ENCODE measurements at places on chromosomes 16 and 17.

DNA sequence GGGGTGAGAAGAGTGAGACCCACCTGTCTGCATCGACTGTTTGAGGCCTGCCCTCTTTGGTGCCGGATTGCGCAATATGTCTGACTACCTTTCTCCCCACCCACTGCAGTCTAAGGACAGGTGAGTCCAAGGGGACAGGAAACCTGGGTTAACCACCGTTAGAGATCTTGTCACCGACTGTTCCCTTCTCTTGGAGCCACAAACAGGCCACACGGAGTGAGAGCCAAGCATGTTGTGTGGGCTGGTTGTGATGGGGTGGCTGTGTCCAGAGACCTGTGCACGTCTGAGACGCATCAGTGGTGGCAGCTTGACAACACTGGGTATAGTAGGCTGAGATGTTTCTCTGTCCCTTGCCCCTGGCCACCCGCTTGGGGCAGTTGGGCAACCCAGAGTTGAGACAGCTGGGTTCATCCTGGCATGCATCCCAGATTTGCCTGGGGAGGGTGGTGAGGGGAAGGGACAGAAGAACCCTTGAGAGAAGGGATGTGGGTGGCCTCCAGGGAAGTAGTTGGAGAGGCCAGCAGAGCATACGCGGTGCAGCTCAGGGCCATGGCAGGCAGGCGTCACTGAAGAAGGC is 21.4 kb downstream of the MPRIP start:
- peak; percentile 14 for DNase-seq

DNA sequence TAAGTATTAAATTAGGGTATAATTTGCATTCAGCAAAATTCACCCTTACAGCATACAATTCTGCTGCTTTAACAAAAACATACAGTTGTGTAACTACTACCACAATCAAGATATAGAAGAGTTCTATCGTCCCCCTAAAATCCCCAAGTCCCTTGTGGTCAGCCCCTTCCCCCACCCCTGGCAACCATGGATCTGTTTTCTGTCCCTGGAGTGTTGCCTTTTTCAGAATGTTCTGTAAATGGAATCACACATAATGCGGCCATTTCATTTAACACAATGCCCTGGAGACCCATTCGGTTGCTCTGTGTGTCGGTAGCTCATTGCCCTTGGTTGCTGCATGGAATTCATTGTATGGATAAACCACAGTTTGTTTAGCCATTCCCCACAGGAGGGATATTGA is 190.2 kb downstream of the IRX5 start:
- no peak for DNase-seq

- no peak for DNase-seq
Measured at GRCh38 chr16:27428026-27428785, 26.2 kb downstream of the IL21R start.

- DNase-seq = peak; percentile 91
Measured at GRCh38 chr16:81730090-81731051, 48.7 kb upstream of the PLCG2 start.

- peak; percentile 61 for DNase-seq
Measured at GRCh38 chr17:7219812-7220592, at the start of the genes ACADVL and DLG4. Gene ACADVL (plus strand): TSS chr17:7219938. CDS start chr17:7219985, 47 bp downstream. Gene DLG4 (minus strand): TSS chr17:7219836.

All from NCI-H2171 (cell line).